Thymus (tissue), 14 donors: ENCODE measurements at places on chromosomes 1 and 21.

- no peak for DNase-seq
Measured at GRCh38 chr1:48007047-48007446, 9.9 kb upstream of the TRABD2B start.

DNA sequence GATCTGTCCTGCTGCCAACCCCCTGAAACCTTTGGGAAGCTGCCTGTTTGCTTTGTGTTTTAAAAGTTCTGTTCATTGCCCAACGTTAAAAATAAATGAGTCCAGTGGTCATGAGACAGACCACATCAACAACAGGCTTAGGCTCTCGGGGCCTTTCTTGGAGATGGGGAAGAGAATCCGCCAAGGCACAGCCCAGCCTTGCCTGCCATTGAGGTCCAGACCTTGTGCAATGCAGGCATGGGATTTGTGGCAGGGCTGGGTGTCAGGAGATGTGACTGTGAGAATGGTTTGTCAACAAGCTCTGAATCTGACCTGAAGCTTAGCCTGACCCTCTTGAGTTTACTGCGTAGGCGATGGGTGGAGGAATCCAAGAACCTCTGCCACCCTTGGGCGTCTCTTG is 4.2 kb downstream of the SPSB1 start:
- no peak for DNase-seq

GRCh38 chr1:226781937-226782609 is 43.0 kb upstream of the ITPKB start:
- DNase-seq, result no peak

- no peak for DNase-seq
Measured at GRCh38 chr1:48735796-48736195, 40.9 kb downstream of the BEND5 start.

- DNase-seq, result no peak
Measured at GRCh38 chr1:32897082-32898049, 3.8 kb downstream of the TMEM54 start.

DNA sequence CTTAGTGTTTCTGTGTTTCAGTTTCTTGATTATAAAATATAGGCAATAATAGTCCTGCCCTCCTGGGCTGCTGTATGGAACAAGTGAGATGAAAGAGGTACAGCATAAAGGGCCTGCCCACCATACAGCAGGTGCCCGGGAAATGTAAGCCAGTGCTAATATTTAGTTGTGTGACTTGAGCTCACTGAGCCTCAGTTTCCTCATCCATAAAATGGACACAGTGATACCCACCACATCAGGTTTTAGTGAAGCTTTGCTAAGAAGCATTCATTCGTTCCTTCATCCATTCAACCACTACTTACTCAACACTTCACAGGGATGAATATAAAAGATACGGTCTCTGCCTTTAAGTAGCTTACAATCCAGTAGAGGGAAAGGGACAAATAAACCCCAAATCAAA is 19.9 kb downstream of the CNTN2 start:
- no peak for DNase-seq
